Activated gamma-delta T cell treated with anti-CD3 and anti-CD28 coated beads, Interleukin-2, amount 50 U/mL, for 16 hours (primary cell): ENCODE measurements at places on chromosomes 4 and X.

DNA sequence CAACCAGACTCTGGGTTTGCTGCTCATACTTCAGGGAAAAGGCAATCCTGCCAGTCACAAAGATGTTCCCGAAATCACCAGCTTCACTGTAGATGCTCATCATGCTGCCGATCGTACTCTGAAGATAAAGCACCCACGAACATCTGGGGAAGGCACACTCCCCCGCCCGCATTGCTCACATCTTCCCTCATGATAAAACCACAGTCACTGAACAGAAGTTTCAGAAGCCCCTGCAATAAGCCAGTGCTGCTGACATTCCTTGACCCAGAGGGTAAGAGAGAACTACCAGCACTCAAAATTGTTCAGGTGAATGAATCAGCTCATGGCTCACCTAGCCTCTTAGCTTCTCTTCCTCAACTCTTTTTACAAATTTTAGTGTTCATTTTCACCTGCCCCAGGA is 43.1 kb downstream of the SRPX2 start:
- DNase-seq = no peak

GRCh38 chr4:16524911-16525554 is 298.8 kb upstream of the TAPT1 start:
- no peak for DNase-seq

DNA sequence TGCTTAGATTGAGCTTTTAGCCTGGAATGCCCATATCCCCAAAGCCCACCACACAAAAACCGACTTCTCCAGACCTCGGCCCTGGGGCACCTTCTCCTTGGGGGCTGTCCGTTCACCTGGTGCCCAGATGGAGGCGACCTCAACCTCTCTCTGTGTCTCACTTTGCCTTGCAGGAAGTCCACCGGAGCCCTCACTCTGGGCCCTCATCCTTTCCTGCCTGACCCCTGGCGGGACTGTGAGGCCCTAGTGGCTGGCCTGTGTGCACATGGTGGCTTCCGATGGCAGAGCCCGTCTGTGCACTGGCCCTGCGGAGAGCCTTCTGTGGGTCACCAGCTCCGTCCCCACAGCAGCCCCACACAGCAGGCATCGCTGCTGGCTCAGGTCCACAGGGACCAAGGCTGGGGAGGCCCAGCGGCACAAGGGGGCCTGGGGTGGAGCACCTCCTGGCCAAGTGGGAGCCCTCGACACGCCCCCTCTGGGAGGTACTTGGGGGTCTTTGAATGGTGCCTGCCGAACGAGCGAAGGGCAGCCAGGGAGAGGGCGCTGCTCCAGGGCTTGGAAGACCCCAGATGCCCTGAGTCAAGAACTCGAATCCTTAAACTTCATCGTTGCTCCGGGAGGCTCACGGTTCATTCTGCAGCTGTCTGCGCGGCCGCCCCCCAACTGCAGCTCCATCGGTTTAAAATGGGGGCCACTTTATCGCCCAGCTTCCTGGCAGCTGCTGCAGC is 97.2 kb upstream of the ADRA2C start:
- no peak for DNase-seq

- DNase-seq = no peak
Measured at GRCh38 chrX:148914783-148915182, 414.4 kb downstream of the AFF2 start.

- no peak for DNase-seq
Measured at GRCh38 chr4:172953896-172954568, 214.6 kb upstream of the GALNT7 start.

DNA sequence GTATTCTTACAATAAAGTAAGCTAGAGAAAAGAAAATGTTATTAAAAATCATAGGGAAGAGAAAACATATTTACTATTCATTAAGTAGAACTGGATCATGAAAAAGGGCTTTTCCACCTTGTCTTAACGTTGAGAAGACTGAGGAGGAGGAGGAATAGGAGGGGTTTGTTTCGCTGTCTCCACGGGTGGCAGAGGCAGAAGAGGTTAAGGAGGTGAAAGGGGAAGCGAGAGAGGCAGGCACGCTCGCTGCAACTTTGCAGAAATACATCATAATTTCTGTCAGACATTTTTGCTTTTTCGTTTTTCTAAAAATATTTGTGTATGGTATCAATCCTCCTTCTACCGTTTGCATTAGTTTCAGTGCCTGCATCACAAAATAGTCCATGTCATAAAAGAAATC is 2375.1 kb upstream of the AGA start:
- DNase-seq = no peak

DNA sequence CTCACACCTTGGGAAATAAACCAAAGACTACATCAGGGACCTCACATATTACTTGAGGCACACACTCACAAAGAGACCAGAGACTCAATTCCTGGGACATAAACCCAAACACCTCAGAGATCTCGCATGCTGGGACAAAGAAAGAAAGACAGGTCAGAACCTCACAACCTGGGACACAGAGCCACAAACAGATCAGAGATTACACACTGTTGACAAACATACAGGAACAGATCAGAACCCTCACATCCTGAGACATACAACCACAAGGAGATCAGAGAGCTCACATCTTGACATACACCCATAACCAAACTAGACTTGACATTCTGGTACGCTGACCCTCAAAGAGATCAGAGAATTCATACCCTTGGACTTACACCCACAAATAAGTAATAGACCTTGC is 17.3 kb downstream of the SUV39H1 start:
- no peak for DNase-seq

GRCh38 chr4:1874201-1874600 is 3.0 kb downstream of the NSD2 start:
- DNase-seq = no peak
